RCC 7860 (cell line): ENCODE measurements at places on chromosomes 1 and 21.

DNA sequence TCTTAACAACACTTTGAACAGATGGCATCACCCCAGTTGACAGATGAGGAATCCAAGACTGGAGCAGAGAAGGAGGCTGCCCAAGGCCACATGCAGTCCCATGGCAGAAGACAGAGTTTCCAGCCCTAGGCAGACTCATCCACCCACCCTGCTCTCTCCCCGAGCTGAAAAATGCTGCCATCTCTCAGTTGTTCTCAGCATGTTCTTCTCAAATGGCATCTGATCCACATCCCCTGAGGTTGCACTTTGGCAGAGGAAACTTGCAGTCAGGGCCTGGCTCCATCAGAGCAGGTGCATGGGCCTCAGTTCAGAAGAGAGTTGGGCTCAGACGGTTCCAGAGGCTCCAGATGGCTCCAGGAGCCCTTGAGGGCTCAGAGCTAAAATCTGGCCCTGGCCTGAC is 709.4 kb downstream of the MATN1 start:
- DNase-seq = no peak

- DNase-seq = no peak
Measured at GRCh38 chr21:25402134-25402961, 204.9 kb downstream of the MRPL39 start.

DNA sequence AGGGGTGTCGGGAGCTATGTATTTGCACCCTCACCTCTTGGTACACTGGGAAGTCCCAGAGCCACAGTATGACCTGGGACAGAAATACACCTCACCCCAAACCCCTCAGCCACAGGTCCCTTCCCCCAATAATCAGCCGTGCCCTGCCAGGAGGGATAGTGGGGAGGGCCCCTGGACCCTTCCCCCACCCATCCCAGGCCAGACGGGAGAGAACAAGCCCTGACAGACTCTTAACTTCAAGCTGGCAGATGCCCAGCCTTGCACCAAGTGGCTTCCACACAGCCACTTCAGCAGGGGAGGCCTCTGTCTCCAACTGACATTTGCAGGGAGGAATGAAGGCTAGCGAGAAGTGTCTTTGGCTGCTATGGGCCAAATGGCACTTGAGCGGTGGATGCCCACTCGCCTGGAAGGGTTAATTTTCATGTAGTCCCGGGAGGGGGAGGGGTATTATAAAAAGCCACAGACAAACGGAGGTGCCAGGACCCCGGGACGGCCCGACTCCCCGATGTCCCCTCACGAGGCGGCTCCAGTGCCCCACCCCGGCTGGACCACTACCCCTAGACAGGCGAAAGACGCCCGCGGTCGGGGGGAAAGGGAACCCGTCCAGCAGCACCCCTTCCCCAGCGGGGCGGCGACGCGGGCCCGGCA is 495 bp downstream of the SYNC start:
- no peak for DNase-seq

DNA sequence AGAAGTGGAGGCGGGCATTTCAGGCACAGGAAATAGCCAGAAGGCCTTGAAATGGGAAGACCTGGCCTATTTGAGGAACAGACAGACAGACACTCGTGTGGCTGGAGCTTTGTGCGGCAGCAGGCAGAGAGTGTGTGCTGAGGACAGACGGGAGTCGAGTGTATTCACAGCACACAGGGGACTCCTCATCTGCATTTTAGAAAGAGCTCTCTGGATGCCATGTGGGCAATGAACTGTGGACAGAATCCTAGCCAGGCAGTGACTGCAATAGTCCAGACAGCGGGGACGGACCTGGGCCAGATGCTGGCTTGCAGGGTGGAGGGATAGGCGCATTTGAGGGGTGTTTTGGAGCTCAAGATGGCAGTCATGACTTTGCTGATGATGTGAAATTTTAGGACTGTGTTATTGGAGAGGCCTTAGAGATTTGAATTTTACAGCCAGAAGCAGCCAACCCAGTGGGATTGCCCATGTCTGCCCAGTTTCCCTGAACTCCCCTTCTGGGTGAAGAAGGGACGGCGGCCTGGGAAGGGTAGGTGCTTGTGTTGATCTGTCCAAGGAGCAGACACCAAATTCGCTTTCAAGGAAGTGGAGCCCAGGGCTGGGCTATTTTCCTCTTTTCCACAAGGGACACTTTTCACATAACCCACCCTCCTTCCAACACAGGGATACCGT is 43.7 kb downstream of the CHAF1B start:
- DNase-seq = peak; percentile 86

DNA sequence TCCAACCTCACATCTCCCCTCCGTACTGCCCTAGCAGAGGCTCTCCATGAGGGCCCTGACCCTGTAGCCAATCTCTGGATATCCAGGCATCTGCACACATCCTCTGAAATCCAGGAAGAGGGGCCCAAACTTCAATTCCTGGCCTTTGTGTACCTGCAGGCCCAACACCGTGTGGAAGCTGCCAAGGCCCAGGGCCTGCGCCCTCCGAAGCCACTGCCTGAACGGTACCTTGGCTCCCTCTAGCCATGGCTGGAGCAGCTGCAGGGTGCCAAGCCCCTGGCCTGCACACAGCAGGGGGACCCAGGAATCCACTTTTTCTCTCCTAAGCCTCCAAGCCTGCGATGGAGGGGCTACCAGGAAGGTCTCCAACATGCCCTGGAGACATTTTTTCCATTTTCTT is 84.2 kb downstream of the PTGER3 start:
- no peak for DNase-seq

DNA sequence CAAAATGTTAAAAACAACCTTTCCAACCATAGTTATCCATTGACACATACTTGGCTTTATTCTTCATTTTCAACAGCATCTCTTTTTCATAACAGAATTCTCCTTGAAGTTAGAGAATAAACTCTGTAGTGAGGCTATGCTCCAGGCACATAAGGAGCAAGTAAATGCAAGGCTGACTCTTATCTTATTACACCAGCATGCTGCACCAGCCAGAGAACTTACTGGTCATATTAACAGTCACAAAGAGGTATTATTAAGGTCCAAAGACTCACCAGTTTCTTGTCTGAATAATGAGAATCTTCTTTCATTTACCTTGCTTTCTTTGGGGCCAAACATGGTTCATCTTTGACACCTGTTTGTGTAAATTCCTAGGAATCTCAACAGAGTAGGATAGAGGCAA is 71.3 kb upstream of the IVNS1ABP start:
- DNase-seq = no peak

DNA sequence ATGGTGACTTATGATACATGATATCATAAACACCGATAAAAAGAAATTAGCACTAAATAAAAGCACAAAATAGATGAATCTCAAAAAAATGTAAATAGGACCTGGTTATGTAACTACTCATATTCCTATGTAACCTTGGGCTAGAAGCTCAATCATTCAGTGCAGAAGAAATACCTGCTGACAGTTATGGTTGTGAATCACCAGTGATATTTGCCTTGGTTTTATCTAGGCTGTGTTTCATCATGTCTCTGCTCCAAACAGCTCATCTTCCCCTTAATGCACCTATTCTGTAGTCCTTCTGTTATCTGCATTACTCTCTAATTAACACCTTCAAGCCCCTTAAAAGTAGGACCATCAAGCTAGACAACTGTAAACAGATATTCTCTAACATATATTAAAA is 16.3 kb upstream of the PIGC start:
- DNase-seq = no peak
